IPS DF 6.9 (cell line): ENCODE measurements at places on chromosomes 2 and 18.

DNA sequence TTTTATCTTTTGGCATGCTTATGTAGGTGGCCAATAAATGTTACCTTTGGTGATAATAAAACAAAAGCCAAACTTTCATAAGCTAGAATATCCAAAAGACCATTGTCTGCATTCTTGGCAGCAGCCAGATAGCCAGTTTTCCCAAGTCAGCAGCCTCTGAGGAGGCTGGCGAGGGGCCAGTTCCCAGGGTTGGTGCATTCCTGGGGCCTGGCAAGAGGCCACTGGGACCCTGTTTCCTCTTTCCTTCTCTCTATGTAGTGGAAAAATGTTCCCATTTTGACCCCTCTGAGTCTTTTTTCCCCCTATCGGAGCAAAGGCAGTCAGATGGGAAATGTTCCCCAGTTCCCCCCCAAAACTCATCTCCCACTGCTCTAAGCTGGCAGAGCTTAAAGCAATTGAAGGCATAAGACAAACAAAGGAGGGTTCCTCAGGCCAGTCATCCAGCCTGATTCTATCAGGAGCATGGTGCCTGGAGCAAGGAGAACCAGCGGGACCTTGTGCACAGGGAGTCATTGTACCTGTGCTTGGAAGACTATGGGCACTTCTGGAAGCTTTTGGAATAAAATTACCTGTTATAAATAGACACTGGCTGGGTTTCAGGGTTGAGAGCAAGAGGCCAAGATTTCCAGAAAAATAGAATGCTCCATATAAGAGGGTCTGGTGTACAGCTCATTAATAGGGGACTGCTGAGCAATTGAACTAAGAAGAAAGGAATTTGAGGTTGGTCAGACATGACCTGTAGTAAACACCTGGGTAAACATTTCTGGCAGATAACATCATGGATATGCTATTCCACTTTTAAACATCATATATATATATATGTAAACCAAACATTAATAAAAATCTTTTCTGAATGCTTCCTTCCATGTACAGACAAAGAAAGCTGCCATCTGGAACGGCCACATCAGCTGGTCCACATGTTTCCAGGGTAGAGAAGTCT, 63.4 kb downstream of the NCKAP5 start:
- no peak for DNase-seq

DNA sequence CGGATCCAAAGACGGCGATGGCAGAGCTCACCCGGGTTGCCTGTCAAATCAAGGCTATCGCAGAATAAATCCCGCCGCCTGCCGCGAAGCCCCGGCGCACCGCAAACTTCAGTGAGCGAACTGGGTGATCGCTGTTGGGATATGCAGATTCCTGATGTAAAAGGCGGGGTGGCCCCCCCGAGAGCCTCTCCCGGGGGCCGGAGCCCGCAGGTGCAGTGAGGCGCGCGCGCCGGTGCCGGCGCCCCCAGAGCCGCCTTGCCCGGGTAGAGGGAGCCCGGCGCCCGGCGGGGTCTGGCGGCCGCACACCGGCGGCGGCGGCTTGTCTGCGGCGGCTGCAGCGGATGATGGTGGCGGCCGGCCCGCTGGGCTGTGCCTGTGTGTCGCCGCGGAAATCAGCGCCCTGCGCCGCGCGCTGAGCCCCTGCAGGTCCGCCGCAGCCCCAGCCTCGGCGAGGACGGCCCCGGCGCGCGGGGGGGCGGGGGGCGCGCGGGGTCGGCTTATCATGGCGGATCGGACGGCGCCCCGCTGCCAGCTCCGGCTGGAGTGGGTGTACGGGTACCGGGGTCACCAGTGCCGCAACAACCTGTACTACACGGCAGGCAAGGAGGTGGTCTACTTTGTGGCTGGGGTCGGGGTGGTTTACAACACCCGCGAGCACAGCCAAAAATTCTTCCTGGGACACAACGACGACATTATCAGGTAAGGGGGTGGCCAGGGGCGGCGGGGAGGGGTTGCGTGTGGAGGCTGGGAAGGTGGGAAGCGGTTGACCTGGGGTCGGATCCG, 1.3 kb downstream of the EML6 start:
- DNase-seq: no peak

DNA sequence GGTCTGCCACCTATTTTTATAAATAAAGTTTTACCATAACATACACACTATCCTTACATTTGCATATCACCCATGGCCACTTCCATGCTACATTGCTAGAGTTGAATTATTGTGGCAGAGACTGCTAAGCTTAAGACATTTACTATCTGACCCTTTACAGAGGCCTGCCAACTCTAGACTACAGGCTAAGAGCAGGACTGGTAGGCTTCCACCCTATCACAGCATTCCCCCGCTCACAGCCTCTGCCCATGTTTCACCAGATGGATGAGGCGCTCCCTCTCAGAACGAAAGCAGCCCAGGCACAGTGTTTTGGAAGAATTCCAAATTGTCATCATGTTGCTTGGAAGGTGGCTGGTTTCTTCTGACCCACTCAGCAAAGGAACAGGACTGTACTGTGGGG, 91.7 kb upstream of the SLC35G4 start:
- DNase-seq: no peak

DNA sequence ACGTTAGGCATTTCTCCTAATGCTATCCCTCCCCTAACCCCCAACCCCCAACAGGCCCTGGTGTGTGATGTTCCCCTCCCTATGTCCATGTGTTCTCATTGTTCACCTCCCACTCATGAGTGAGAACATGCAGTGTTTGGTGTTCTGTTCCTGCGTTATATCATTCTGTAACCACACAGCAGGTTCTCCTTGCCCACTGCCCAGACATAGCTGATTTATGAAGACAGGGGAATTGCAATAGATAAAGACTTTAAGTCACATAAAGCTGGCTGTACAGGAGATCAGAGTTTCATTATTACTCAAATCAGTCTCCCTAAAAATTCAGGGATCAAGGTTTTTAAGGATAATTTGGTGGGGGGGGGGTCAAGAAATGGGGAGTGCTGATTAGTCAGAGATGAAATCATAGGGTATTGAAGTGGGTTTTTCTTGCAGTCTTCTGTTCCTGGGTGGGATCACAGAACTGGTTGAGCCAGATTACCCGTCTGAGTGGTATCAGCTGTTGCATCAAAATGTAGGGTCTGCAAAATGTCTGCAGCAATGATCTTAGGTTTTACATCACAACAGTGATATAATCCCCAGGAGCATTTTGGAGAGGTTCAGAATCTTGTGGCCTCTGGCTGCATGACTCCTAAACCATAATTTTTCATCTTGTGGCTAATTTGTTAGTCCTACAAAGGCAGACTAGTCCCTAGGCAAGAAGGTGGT, 392.1 kb upstream of the KCNJ3 start:
- DNase-seq: no peak

DNA sequence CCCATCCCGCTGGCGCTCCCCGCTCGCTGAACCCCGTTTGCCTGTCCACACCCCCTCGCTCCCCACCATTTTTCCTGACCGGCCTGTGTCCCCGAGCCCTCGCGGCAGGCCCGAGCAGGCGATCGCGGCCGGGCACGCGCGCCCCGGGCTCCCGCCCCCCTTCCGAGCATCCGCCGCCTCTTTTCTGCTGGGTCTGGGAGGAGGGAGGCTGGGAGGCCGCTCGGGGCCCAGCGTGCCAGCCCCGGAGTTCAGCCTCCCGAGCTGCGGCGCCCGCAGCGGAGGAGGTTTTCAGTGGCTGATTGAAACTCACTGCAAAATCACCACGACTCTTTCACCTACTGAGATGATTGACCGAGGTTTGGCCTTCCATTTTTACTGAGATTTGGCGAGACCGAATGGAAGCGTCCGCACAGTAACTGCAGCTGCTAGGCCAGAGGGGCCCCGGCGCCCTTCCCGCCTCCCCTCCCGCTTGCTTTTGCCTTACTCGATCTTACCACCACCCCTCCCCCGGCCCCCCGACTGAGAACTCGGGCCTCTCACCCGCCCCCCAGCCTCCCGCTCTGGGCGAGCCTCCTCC, 4.8 kb downstream of the SOX11 start:
- DNase-seq: no peak

DNA sequence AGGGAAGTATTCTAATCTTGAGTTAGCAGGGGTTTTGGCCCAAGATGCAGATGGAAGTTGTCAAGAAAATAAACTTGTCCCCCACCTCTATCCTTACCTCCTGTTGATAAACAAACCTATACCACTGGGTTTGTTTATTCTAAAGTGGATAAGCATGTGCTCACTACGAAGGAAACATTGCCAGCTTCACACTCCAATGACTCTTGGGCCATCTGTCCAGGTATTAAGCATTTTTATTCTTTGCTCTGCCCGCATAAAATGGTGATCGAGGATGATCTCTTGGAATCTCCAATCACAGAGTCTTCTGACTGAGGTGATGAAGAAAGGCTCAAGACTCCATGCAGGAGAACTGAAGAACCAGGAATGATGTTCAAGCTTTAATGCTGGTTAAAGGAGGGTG, 1908.4 kb upstream of the PIK3C3 start:
- no peak for DNase-seq

DNA sequence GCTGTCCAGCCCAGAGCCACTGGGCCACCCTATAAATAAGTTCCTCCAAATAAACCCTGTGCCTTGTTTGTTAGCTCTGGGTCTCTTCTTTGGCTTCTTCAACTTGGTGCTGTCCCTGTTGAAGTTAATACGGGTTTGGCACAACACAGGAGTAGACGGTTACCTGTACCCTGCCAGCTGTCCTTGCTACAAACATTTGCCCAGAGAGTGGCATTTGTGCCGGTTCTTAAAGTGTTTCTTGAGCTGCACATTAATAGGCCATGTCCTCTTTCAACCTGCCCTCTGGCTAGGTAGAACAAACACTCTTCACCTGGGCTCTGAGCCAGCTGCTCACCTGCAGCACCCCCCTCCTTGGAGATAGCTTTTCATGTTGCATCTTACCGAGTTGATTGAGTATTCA, 139.2 kb downstream of the NEDD4L start:
- DNase-seq: no peak

DNA sequence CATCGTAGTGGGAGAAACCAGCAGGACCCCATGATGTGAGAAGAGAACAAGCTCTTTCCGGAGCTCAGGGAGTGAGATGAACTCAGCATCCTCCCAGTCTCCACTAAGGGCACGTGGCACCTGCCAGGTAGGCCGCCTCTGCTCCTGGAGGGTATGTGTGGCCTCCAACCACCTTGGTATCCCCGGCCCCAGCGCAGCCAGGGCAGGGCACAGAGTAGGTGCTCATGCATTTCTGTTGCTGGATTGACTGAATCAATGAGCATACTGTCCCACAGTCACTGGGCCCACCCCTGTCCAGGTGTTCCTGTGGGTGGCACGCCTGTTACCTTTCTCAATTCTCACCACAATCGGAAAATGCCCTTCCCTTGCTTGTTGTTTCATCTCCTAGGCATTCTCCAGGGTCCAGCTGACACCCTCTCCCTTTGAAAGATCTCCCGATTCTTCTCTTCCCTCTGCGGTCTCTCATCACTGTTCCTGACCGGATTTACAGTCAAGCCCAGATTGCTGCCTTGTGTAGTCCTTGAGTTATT, 138.5 kb upstream of the SMAD2 start:
- DNase-seq: no peak

DNA sequence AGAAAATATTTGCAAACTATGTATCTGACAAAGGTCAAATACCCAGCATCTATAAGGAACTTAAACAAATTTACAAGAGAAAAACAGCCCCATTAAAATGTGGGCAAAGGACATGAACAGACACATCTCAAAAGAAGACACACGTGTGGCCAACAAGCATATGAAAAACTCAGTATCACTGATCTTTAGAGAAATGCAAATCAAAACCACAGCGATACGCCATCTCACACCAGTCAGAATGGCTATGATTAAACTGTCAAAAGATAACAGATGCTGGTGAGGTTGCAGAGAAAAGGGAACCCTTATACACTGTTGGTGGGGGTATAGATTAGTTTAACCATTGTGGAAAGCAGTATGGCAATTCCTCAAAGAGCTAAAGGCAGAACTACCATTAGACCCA, 64.3 kb upstream of the RBMS1 start:
- no peak for DNase-seq

GRCh38 chr2:203002054-203002821, 12.4 kb upstream of the NBEAL1 start:
- no peak for DNase-seq

DNA sequence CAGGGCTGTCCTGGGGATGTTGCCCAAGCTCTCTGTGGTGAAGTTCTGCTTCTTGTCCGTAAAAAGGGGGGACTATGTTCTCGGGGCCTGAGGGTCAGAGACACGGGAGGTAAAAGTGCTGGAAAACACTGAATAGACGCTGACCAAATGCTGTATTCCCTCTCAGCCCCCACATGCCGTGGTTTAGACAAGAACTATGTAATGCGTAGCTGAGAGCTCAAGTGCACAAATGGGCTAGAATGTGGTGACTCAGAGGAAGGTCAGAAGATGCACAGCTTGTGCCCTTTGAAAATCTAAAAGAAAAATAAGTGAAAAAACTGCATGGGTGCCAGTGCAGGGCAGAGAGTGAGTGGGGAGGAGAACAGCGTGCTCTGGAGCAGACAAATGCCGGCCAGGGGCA, 80.3 kb upstream of the MAP4K4 start:
- DNase-seq: no peak

GRCh38 chr18:59052965-59053820, 86.5 kb upstream of the SEC11C start:
- DNase-seq: no peak

DNA sequence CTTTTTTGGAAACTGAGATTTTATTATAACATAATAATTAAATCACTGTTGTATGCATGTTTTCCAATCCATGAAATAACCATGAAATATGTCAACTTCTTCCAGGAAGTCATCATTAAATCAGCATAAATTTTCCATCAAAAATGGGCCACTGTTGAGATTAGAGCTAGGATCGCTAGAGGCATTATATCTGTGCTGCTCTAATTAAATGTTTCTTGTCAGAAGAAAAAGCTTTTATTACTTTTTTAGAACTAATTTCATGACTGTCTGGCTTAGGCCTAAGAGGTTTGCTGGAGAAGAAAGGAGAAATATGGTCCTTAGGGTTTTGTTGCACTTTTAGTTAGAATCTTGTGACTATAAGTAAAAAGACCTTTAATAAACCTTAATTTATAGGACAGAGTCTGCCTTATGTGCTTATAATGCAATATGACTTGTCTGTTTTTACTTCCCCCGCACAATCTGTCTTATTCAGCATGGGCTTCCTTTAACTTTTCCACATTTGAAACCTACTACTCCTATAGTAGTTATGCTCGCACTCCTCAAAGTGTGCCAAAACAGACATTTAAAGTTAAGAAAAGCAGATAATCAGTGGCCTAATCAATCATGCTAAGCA, 363.4 kb upstream of the GCFC2 start:
- DNase-seq: no peak

GRCh38 chr2:21041943-21042707, 1.7 kb downstream of the APOB start:
- no peak for DNase-seq

GRCh38 chr2:33210626-33211025, 263.9 kb downstream of the LTBP1 start:
- DNase-seq: no peak

GRCh38 chr2:33133454-33133952, 186.8 kb downstream of the LTBP1 start:
- no peak for DNase-seq

GRCh38 chr2:222862106-222862908, 1.5 kb downstream of the ACSL3 start:
- no peak for DNase-seq

DNA sequence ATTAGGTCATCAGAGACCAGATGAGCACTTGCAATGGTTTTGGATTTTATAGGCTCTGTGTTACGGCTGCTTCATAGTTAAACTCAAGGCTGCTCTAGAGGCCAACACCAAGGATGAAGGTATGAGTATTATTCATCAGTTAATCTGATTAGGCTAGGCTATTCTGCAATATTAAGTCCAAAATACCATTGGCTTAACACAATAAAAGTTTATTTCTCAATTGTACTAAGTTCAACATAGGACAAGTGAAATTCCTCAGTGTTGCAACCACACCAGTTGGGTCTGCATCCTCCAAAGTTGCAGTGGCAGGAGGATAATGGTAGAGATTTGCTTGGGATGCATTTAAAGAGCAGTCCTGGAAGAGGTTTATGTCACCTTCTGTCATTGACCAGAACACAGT, 538.3 kb upstream of the CDH2 start:
- DNase-seq: no peak
